Stimulated activated memory B cell treated with anti-CD40 and anti-IgM and Interleukin-4, amounts not matched to agents 10 μg/mL and 1 μg/mL and 100 μg/mL, for 72 hours (primary cell): ENCODE measurements at places on chromosomes 4 and X.

GRCh38 chrX:71992711-71993110, 82.1 kb downstream of the NHSL2 start:
- ATAC-seq = peak; percentile 64

GRCh38 chrX:46957297-46957696, 45.1 kb downstream of the JADE3 start:
- no peak for ATAC-seq

GRCh38 chr4:38788317-38788716, 5.5 kb upstream of the TLR10 start:
- ATAC-seq = no peak

- ATAC-seq = no peak
Observed at GRCh38 chrX:129719931-129720530, 18.7 kb upstream of the XPNPEP2 start.
